ENCODE measurements at places on chromosomes 5 and 9.

DNA sequence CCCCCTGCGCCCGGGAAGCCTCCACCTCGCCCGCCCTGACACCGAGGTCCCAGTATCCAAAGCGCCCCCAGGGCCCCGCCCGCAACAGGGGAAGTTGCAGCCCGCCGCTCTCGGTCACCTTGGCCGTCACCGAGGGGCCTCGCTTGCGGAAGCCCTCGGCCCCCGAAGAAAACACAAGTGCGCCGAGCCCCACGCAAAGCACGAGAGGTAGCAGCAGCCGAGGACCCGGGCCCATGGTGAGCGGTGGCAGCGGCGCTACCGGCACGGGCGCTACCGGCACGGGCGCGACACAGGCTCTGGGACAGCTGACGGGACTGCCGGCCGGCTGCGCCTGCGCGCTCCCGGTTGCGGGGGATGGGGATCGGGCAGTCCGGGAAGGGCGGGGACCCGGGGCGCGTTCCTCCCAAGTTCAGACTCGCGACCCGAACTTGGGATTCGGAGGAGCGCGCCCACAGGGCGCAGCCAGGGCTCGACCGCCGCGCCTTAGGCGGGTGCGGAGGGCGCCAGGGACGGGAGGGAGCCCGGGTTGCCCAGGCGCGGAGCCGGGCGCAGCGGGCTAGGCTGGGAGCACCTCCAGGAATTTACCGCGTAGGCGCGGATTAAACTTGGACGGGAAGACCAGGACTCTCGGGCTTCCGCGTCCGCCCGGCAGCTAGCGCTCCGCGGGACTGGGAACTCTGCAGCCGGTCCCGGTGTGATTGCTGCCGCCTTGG is at the start of gene PPIC:
TSS of gene PPIC (minus strand) at position 335 of the 713 bp plus-strand sequence. CDS start at position 235, 100 bp downstream.
- no peak for DNase-seq

- DNase-seq: no peak
Observed at GRCh38 chr5:36357391-36357975, 55.8 kb upstream of the RANBP3L start.

DNA sequence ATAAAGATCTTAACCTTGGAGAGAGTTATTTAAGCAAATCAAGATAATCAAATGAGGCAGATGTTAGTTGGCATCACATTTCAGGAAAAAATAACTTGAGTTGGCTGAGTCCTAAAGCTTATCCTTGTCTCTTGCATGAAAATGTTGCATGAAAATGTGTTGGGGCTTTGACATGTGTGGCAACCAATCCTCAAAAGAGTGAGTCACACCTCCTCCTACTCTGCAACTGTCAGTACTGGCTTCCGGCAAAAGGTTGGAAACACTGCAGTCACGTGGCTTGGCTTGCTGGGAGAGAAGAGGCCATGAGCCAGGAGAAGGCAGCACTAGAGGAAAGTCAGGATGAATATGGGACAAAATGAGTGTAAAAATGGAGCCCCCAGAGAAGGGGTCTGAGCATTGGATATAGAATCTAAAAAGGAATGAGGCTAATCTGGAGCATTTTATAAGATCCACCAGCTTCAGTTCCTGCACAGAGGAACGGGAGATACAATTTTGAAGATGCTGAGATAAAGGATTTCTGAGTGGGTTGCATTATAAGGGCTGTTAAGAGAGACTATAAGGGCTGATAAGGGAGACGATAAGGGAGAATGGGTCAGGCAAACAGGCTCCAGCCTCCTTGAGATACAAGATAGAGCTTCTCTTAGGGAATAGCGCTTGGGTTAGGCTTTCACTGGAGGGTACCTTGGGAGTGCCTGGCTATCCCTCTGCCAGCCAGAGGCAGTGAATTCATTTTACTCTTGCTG is 43.1 kb downstream of the SPATA31D1 start:
- DNase-seq: no peak

DNA sequence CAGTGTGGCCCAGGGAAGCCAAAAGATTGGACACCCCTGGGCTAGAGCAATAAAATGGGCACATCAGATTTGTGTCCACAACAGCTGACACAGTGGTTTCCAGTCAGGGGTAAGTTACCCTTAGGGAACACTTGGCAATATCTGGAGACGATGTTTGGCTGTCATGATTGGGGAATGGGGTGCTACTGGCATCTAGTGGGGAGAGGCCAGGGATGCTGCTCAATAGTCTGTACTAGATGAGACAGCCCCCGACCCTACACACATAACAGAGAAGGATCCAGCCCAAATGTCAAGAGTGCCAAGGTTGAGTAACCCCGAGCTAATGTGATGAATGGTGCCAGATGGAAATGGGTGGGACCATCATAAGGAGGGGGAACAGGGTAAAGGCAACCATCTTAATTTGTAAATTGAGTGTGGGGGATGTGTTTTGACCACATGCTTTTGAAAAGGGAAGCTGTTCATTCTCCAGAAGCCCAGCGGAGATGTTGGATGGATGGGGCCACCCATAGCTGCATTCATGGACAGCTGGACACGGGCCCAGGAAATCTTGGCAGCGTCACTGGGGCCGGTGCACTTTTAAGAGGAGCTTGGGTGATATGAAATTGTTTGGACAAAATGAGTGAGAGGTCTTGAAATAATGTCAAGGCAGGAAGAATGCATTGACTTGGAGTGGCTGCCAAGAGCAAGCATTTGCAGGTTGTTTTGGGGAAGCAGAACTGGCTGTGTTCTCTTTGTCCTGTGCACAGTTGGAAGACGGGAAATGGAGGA is 33.4 kb downstream of the SYK start:
- DNase-seq: no peak

- no peak for DNase-seq
Observed at GRCh38 chr9:100725371-100725770, 147.5 kb downstream of the CAVIN4 start.

DNA sequence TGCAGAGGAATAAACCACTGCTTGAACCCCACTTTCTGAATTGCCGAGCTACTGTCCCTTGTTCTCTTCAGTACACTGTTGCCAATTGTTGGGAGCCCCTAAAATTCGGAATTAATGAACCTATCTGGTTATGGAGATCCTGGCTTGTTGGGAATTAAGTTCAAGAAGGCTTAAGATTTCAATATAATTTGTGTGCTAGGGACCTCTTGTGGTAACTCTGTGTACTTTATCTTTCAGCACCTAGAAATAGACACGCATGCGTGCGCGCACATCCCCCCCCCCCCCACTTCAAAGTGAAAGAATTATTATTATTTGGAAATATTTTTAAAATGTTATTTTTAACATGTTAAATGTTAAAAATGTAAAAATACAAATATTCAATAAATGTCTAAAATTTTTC is 53.3 kb upstream of the FAM169A start:
- no peak for DNase-seq

GRCh38 chr5:42854795-42855194 is 43.1 kb upstream of the SELENOP start:
- no peak for DNase-seq

DNA sequence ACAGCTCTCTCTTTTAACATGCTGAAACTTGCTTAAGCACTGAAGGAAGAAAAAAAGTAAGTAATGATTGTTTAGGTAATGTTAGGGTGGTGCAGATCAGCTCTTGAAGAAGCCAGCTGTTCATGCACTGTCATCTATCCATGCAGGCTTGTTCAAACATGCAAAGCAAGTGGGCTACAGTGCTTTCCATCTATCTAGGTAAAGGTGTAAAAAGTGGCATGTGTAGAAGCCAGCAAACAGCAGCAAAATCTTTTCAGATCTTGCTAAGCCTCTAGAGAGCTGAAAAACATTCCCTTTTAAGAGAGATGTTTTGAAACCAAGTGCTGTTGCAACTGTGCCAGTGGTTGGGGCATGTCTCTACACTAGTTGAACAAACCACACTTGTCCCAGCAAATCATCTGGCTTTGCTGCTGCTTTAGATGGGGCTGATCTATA is 214.4 kb downstream of the EFNA5 start:
- DNase-seq: no peak

DNA sequence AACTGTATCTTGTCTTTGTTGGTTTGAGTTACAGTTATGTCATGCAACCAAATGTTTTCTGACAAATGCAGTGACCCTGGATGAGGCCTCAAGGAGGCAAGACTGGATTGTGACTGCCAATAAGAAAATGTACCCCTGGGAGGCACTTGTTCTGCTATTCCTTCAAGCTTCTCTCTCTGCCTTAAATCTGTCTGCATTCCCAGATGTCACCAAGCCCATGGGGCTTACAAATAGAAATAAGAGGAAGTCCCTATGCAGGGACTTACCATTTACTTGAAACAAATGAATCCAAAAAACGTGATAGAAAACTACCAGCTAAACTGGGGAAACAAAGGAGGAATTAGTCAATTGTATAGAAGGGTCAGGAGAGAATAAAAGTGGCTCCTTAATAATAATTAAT is 8.2 kb upstream of the PARP8 start:
- DNase-seq: no peak
